ENCODE measurements at places on chromosomes 2 and 18.
A peak's percentile ranks its signal among the peaks of the same experiment; 100 is the strongest.

DNA sequence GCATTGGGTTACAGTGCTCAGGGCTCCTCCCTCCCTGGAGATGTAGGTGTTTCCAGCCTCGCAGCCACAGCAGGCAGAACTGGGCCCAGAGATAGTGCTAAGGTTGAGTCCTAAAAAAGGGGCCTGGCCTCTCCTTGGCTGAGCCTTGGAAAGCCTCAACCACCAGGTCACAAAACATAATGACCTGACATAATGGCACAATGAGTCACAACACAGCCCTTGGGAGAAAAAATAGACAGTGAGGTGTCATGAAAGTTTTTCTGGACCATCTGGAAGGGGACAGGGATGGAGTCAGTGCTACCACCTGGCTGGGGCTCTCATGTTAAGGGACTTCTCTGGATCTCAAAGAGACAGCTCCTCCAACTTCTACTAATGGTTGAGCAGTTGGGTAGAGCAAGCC lies 92.4 kb upstream of the LCLAT1 start:
- no peak for DNase-seq

- no peak for DNase-seq
These were observed 34.0 kb downstream of the ACTR2 start for GRCh38 chr2:65261676-65262075.

DNA sequence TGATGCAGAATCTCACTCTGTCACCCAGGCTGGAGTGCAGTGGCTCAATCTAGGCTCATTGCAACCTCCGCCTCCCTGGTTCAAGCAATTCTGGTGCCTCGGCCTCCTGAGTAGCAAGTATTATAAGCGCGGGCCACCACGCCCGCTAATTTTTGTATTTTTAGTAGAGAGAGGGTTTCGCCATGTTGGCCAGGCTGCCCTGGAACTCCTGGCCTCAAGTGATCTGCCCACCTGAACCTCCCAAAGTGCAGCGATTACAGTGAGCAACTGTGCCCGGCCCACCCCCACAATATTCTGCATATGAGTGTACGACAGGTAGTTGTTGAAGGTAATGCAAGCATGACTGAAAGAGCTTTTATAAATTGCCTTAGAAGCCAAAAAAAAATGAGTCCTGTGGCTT lies 1.2 kb downstream of the WDR75 start:
- DNase-seq: no peak

- DNase-seq: no peak
These were observed 17.4 kb upstream of the SAG start for GRCh38 chr2:233290051-233290845.

GRCh38 chr18:36391426-36392145 lies 94.1 kb downstream of the FHOD3 start:
- DNase-seq: no peak

DNA sequence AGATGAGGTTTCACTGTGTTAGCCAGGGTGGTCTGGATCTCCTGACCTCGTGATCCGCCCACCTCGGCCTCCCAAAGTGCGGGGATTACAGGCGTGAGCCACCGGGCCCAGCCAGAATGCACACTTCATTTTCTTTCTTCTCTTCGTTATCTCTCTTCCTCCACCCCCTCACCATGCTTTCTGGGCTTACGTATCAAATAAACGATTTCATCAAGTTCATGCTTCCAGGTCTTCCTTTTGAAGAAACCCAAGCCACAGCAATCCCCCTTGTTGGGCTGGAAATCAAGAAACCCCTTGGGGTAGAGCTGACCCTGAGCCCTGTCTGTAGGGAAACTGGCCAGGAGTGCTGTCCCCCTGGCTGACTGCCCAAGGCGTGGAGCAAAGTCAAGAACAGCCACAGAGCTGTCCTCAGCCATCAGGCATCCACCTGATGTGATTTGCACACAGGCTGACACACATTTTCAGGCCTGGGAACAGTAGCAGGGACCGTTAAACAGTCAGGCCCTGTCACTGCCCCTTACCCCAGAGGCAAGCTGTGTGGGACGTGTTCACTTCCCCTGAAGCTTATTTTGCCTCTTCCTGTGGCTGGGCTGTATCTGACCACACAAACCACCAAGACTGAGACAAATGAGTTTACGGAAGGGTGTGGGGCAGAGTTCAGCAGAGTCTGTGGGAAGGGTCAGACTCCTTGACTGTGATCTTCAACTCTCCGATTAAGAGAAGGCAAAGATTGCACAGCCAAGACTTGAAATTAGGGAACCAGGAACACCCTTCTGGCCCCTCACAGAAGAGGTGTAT lies 15.1 kb upstream of the NMUR1 start:
- no peak for DNase-seq

GRCh38 chr2:235803028-235803427 lies 309.2 kb downstream of the AGAP1 start:
- peak; percentile 15 for DNase-seq

- DNase-seq: no peak
These were observed 43.2 kb downstream of the KCNE4 start for GRCh38 chr2:223095207-223095606.

GRCh38 chr2:119196301-119197125 lies 27.1 kb upstream of the STEAP3 start:
- DNase-seq: peak; percentile 85

GRCh38 chr2:239593455-239593854 lies 192.6 kb upstream of the HDAC4 start:
- DNase-seq: no peak

GRCh38 chr2:168652997-168653921 lies 149.2 kb upstream of the NOSTRIN start:
- no peak for DNase-seq

DNA sequence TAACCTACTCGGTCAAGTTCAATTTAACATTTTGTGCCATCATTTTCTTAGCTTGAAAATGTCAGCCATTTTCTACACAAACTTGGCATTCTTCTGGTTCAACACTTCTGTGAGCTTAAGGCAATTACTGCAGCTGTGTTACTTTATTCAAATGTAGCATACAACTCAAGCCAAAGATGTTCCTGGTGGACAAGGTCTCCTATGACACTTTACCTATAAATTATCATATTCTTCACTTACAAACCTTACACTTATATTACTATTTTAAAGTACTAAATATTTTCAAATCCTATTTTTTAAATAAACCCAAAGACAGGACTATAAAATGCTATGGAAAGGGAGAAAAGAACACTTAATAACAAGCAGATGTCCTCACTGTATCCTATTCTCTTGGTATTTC lies 1045.3 kb downstream of the TSN start:
- no peak for DNase-seq

DNA sequence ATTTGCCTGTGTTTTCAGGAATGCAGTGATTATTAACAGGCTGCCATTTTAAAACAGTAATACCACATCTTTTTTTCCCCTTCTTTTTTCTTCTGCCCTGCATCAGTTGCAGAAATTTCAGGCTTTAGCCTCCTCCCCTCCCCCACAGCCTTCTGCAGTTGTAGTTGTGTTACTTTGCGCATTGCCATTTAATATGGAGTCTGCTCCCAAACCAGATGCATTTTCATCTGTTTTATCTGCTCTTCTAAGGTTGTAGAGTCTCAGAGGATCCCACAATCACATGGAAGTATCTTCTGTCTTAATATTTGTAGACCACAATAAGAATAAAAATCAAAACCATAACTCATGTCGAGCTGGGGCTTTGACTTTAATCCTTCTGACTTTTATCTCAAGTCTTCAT lies 3.8 kb downstream of the ASXL3 start:
- DNase-seq: no peak

- DNase-seq: no peak
These were observed 212.8 kb downstream of the STK39 start for GRCh38 chr2:168034616-168035015.

- DNase-seq: no peak
These were observed 164.2 kb downstream of the CDH20 start for GRCh38 chr18:61497422-61497821.

- DNase-seq: peak; percentile 63
These were observed 29.7 kb upstream of the CYTIP start for GRCh38 chr2:157473581-157473980.

GRCh38 chr2:106542746-106543359 lies 55.7 kb downstream of the CD8B2 start:
- DNase-seq: peak; percentile 57
